DMS79 treated with DMSO at 0.1 percent for 48 hours (cell line): ENCODE measurements at places on chromosomes 5 and 9.

GRCh38 chr5:112691758-112692157 is 45.9 kb upstream of the APC start:
- no peak for DNase-seq

DNA sequence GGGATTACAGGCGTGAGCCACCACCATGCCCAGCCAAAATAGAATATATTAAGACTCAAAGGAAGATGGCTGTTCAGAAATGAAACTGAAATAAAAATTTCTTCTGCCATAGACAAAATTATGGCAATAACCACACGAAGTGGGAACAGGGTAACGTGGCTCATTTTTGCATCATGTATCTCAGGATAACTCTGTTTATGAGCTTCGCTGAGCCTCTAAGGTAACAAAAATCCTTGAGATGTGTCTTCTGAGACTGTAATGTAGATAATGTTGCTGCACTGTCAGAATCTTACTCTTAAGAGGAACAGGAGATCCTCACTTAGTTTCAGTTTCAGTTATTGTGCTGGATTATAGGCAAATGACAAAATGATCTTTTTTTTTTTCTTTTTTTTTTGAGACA is 153.8 kb downstream of the GOLPH3 start:
- DNase-seq: no peak

GRCh38 chr5:132762246-132763000 is 14.6 kb downstream of the SEPTIN8 start:
- DNase-seq: no peak

GRCh38 chr5:17356551-17356950 is 139.1 kb downstream of the BASP1 start:
- no peak for DNase-seq
